ENCODE measurements at places on chromosomes 2 and 18.

DNA sequence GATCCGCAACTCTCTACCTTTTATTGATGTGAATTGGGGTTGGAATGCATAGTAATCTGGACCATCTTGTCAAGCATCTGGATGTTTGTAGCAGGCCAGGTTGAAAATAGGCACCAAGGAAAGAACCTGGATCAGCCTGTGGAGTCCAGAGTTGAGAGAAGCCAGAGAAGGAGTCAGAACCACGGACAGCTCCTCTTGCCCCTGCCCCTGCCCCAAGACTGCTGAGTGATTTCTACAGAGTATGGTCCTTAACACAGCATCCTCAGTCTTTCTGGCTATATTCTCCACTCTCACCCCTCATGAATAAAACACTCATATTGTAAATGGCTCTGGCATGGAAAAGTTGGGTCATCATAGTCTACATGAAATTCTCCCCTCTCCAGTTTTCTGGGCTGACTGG is 154.6 kb downstream of the LOXHD1 start:
- no peak for DNase-seq

GRCh38 chr18:69958422-69958821 is 10.7 kb upstream of the CD226 start:
- peak; percentile 63 for DNase-seq

GRCh38 chr2:101758001-101758400 is 60.5 kb downstream of the MAP4K4 start:
- peak; percentile 26 for DNase-seq

DNA sequence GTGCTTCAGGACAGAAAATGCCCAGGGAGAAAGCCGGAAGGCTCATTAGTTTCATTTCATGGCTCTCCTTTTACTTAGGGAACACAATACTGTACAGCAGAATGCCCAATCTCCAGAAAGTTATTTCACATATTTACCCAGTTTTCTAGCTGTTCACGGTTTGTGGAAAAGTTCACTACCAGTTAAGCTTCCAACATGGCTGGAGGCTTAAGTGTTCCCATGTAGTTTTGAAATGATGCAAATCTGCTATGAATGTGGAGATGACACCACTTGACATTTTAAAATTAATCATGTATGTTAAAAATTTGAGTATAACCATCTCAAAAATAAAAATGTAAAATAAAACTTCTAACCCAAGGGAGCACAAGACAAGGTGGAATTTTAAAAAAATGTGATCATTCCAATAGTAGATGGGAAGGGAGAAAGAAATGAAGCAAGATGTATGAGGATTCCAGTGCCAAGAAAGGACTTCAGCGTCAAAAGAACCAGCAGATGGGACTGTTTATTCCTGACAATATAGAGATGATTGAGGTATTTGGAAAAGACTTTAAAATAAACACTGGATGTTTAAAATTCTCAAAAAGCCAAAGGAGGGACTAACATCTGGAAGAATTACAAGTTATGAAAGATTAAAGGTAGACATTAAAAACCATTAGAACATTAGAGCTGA is 60.9 kb upstream of the OSR1 start:
- no peak for DNase-seq

DNA sequence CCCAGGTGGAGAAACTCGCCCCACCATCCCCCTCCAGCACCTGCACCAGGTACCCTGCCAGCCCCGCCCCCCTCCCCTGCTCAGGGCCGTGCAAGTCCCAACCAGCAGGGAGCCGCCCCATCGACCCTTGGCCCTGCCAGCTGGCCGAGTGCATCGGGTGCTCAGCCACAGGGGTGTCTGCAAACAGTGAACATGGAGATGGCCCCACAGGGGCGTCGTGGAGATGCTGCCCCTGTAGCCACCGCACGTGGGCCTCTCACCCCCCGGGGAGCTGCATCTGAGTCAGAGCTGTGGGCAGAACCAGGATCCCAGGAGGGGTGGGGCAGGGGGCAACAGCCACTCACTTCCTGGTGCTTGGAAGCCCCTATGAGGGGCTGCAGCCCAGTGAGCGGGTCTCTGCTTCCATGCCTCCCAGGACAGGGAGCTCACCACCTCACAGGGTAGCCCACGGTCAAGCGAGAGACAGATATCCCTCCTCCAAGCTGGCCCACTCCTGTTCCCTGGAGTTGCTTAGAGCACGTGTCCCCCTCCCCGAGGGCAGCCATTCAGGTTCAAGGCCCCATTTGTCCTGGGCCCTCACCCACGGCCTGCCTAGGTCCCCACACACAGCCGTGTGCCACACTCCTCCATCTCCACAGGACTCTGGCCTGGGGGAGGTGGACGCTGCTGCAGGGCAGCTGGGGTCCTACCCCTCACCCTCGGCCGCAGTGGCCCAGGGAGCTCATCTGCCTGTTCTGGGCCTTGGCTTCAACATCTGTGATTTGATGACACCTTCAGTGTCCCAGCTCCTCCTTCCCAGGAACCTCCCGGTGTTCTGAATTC is 1.1 kb upstream of the MAB21L4 start:
- DNase-seq = no peak

DNA sequence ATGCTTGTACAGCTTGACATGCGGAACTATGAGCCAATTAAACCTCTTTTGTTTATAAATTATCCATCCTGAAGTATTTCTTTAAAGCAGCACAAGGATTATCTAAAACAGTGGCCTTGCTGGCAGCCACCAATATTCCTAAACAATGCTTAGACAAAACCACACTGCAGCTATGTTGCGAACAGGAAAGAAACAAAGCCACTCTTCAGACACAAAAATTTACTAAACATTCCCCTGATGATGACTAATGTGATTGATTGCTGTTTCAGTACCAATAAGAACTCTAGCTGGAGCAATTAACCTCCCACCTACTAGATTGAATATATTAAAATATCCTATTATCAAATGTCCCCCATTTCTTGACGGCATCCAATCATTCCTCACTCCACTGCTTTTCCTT is 325.8 kb upstream of the REG3G start:
- no peak for DNase-seq

GRCh38 chr2:147636886-147637285 is 207.9 kb upstream of the ACVR2A start:
- DNase-seq = no peak

DNA sequence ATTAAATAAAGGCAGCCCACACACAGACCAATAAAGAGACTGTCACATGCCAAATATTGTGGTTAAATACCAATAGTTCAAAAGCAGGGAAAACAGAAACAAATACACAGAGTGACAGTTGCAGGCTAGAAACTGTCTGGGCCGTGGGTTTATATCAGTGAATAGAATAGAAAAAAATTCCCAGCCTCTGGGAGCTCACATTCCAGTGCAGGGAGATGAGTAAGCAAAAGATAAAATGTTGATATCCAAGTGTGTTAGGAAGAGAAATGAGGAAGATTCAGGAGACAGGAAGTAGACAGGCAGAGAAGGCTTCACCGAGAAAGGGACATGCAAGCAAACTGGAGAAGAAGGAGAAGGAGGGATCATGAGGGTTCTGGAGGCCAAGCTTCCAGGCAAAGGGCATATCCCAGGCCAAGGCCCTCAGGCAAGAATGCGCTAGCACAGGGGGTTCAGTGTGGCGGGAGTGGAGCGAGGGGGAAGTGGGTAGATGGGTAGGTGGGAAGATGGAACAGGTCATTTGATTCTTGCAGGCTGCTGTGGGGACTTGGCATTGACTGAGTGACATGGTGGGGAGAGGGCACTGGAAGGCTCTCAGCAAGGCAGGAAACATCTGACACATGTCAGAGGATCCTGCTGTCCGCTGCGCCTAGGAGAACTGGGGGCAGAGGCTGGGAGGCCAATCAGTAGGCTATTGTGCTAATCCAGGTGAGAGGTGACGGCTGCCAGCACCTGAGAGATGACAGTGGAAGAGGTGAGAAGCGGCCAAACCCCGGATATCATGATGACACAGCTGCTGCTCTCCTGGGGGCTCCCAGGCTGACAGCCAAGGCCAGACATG is 89.2 kb downstream of the ZBTB7C start:
- no peak for DNase-seq

GRCh38 chr2:197804758-197805714 is 643 bp downstream of the PLCL1 start:
- DNase-seq = peak; percentile 58

GRCh38 chr2:182182436-182182835 is 196.8 kb downstream of the PPP1R1C start:
- no peak for DNase-seq

DNA sequence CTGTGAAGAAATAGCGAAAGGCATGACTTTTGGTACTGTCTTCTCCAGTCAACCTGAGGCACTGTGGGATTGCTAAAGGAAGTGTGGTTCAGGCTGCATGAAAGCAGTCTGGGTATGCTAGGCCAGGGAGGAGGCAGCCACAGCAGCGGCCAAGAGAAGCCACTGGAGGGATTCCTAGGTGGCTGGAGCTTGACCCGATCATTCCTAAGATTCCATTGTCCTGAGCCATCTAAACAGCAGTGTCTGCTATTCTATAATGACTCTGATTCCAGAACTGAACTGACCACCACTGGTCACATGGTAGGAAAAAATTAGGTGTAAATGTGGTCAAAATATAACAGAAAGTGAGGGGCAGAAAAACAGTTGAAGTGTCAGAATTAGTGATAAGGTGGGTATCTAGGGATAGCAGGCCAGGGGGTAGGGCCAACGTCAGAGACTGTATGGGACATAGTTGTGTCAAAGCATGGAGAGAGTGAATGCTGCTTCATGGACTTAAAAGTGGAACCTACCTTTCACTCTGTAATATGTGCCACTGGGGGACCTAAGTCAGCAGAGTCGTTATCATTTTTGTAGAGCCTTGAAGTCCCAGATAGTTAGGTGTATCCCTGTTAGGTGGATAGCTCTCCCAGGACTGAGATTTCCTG is 204.6 kb downstream of the CTNNA2 start:
- DNase-seq = no peak

DNA sequence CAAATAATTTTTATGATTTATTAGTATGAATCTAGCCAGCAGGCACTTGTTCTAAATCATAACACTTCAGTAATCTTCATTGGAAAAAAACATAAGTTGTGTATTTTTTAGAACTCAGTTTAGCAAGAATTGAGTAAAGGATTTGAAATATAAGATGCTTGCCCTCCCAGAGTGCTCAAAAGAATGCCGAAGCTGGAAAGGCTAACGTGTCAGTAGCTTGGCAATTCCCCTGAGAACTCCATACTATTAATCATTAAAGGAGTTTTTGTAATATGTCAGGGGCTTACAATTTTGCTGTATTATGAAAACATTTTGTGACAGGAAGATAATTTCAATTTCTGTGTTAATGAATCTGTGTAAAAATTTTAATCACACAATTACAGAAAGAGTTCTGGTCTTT is 122.7 kb downstream of the GULP1 start:
- no peak for DNase-seq

DNA sequence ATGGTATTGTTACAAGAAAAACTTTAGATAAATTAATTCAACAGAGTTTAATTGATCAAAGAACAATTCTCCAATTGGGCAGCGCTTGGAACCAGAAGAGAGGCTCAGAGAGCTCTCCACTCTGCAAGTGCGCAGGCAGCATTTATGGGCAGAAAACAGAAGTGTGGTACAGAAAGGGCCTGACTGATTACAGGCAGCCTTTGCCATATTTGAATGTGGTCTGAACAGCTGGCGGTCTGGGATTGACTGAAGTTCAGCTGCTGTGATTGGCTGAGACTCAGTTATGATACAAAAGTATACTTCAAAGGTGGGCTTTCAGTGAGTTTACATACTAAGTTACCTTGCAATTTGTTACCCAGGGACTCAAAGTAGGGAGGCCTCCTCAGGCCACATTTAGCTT is 301.3 kb upstream of the ID2 start:
- no peak for DNase-seq

DNA sequence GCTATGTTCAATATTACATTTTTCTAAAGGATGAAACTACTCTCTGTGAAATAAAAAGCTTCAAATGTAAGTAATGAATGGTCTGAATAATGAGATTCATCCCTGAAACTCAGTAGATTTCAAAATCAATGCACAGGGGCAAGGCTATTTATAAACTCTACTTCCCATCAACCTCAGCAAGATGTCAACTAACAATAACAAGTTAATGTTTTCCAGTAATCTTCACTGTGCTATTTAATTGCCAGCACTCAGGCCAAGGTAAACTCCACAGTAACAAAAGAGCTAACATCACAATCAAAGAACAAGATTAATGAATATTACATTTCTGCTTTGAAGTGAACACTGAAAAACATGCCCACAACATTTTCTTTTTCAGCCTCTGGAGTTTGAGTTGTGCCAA is 144.3 kb upstream of the ZFP36L2 start:
- no peak for DNase-seq

DNA sequence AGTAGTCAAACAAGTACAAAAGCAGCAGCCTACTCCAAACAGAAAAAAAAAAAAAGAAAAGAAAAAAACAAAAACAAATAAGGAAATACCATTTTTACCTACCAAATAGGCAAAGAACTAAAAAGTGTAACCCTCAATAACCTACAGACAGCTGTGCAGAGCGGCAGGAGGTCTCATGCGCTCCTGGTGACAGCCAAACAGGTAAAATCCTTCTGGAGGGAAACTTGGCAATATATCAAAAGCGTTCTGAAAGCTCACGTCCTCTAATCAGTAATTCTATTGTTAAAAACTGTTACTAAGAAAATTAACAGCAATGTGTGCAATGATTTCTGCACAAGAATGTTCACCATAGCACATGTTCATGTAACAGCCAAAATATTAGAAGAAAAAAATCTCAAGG is 105.6 kb downstream of the AFF3 start:
- no peak for DNase-seq

DNA sequence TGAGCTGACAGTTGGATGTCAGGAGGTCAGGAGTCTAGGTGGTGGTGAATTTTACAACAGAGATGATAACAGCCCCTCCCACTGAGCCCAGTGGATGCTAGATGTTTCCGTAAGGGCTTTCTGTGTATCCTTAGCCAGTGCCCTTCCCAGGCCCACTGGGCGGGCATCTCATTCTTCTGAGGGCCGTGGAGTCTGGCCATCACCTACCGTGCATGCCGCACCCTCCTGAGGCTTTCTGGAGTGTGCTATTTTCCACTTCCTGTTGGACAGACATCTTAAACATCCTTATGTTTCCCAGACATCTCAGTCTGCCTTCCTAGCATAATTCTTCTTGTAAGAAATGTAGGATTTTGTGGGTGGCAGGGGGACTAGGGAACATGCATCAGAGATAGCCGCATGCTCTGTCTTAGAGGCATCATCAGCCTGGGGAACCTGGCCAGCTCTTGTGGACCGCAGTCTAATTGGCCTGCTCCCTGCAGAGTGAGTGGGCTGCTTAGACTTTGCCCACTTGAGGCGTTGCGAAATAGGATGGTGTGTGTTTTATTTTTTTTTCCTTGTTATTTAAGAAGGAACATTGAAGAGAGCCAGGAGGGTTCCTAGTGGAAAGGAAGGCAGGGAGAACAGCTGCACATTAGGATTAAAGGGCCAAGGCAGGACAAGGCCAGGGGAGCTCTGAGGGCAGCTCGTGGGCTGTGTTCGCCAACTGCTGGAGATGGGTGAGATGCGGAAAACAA is 135.8 kb downstream of the SH3RF3 start:
- no peak for DNase-seq

- DNase-seq = no peak
Measured at GRCh38 chr18:55857409-55857808, 269.4 kb upstream of the TCF4 start.

GRCh38 chr18:49055754-49056172 is 105.0 kb upstream of the SMAD7 start:
- DNase-seq = peak; percentile 47
